T-helper 17 cell (primary cell): ENCODE measurements at places on chromosomes 2 and 18. TPM values are rescaled to one million over a fixed set of nuclear protein-coding genes. Genes with fewer than 3 reads are reported as not detected.

- peaks cover 48% of the 10 kb centered on the region for H3K27me3 ChIP-seq
- H3K4me3 ChIP-seq = no peak overlapping the region
- no peak overlapping the region for H3K27ac ChIP-seq
- H3K36me3 ChIP-seq = no peaks in the 10 kb centered on the region
These were observed 229.9 kb downstream of the ALK start for GRCh38 chr2:29691391-29691950.

GRCh38 chr18:50453014-50453680, 78.3 kb downstream of the SKA1 start:
- no peak for DNase-seq
- no peaks in the 10 kb centered on the region for H3K36me3 ChIP-seq
- H3K27ac ChIP-seq = no peak overlapping the region
- no peaks in the 10 kb centered on the region for H3K4me1 ChIP-seq

DNA sequence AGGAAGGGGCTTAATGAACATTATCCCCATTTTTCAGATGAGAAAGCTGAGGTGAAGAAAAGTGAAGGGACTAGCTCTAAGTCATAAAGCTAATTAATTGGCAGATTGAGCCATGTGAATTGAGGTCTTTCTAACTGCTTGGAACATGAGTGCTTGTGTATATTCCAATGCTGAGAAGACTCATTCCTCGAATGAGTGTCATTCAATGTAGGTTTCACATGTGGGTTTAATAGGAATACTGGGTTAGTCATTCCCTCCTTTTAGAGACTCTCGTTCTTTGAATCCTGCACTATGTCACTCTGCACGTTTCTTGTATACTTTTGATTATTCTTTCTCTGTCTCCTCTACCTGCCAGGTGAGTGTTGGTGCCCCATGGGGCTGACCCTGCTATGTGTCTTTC, 218.2 kb downstream of the HRH4 start:
- H3K36me3 ChIP-seq = no peaks in the 10 kb centered on the region
- H3K4me1 ChIP-seq = no peaks in the 10 kb centered on the region
- H3K27ac ChIP-seq = no peak overlapping the region
- no peak for DNase-seq
- H3K4me3 ChIP-seq = no peak overlapping the region

GRCh38 chr2:180413336-180413735, 406.2 kb upstream of the CWC22 start:
- H3K4me1 ChIP-seq = no peaks in the 10 kb centered on the region
- H3K36me3 ChIP-seq = no peaks in the 10 kb centered on the region
- H3K4me3 ChIP-seq = no peak overlapping the region

DNA sequence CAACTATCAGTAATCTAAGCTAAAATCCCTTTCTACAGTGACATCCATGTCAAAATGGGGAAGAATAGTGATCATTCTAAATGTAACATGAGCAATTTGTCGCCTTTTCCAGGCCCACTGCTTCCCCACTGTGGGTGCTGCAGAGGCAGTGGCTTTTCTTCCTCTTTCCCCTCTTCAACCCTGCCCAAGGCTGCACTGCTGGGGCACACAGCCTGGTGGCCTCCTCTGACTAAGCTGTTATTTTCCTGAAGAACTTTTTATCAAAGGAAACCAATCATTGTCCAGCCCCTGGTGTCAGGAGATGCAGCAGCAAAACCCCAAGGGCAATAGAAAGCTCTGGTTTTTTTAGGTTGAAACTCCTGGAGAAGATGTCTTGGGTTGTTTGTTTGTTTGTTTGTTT, 117.6 kb upstream of the KLF7 start:
- H3K4me1 ChIP-seq = peaks cover 19% of the 10 kb centered on the region
- no peak overlapping the region for H3K4me3 ChIP-seq
- peak overlapping the region; percentile 65 for H3K27ac ChIP-seq
- H3K36me3 ChIP-seq = no peaks in the 10 kb centered on the region
- peaks cover 6% of the 10 kb centered on the region for H3K27me3 ChIP-seq
- no peak for DNase-seq

DNA sequence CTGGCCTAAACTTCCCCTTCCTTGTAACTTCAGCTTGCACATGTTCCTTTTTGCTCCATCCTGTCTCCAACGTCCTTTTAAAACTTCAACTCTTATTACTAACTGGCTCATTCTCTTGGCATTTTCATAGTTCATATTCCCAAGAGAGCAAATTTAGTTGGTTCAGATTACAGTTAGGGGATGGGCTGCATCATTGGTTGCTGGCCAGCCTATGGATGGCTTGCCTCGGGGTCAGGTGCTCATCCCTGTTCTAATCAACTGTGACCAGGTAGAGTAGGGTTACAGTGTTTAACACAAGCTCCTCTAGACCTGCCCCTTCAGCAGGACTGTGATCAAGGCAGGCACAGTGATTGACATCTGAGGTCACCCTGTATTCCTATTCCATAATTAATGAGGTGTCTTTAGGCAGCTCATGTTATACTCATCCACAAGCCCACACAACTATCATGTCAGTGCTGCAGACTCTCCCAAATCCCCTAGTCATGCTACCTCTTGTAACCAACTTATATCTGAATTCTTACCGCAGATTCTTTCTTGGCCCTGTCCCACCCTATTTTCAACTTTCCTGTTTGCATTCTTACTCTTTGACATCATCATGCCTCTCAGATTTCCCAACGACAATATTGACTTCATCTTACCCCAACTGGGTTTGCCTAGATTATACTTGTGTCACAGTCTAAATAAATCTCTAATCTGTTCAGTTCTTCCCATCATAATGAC, 293.3 kb downstream of the MTX2 start:
- H3K27ac ChIP-seq = no peak overlapping the region
- H3K4me3 ChIP-seq = no peak overlapping the region
- peaks cover 5% of the 10 kb centered on the region for H3K4me1 ChIP-seq
- no peaks in the 10 kb centered on the region for H3K36me3 ChIP-seq
- H3K27me3 ChIP-seq = peaks cover 89% of the 10 kb centered on the region

DNA sequence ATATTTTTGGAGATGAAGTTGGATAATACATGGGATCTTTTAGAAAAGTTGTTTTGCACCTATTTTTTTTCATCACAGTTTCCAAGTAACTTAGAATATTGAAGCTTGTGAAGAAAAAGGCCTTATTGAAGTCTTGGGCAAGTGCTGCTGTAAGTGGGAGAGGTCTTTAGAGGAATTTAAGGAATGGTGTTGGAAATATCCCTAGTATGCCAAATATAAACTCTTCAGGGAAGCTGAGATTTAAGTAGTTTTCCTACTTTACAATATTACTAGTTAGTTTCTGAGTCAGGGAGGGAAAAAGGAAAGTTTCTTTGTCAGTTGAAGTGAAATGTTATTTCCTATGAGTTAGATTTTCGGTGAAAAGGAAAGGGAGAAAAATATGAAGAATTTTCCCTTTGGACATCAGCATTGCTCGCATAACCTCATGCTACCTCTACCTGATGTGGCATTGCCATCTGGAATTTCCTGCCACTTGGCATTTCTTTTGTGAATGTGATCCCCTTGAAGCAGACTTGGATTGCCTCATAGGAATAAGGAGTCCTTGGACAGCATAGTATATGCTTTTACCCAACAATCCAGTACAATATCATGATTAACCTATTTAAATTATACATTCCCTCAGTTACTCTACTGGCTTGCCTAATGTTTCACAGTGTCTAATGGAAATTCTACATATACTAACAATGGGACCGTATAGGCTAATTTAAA, 12.1 kb downstream of the PLEKHH2 start:
- no peak overlapping the region for H3K27ac ChIP-seq
- DNase-seq = no peak
- H3K27me3 ChIP-seq = peaks cover 40% of the 10 kb centered on the region
- H3K36me3 ChIP-seq = peaks cover 4% of the 10 kb centered on the region

GRCh38 chr2:60521626-60522025, 31.8 kb downstream of the BCL11A start:
- DNase-seq = no peak
- peaks cover 35% of the 10 kb centered on the region for H3K27me3 ChIP-seq
- no peak overlapping the region for H3K27ac ChIP-seq
- no peak overlapping the region for H3K4me3 ChIP-seq

- H3K27me3 ChIP-seq = no peaks in the 10 kb centered on the region
- DNase-seq = no peak
- no peaks in the 10 kb centered on the region for H3K4me1 ChIP-seq
- no peaks in the 10 kb centered on the region for H3K36me3 ChIP-seq
- no peak overlapping the region for H3K27ac ChIP-seq
These were observed 356.4 kb upstream of the GYPC start for GRCh38 chr2:126299469-126299976.

DNA sequence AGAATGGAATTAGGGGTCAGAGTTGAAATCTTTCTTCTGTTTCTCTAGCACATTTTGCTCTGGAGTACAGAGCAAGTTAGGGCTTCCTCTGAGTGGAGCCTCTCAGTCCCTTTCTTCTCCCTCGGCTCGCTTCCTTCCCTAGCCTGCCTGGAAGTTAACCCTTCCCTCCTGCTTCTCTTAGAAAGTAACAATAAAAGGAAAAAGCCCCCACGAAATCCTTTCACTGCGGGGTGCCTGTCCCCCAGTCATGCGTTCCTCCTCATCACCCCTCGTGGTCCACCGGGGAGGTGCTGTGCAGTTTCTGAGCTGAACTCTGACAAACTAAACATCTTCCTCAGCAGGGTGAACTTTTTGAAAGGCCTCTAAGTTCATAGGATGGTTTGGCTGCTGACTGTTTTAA, 2.0 kb downstream of the IGFBP2 start:
- peaks cover 21% of the 10 kb centered on the region for H3K4me1 ChIP-seq
- H3K27me3 ChIP-seq = peaks cover 71% of the 10 kb centered on the region
- DNase-seq = no peak
- peaks cover 6% of the 10 kb centered on the region for H3K36me3 ChIP-seq

DNA sequence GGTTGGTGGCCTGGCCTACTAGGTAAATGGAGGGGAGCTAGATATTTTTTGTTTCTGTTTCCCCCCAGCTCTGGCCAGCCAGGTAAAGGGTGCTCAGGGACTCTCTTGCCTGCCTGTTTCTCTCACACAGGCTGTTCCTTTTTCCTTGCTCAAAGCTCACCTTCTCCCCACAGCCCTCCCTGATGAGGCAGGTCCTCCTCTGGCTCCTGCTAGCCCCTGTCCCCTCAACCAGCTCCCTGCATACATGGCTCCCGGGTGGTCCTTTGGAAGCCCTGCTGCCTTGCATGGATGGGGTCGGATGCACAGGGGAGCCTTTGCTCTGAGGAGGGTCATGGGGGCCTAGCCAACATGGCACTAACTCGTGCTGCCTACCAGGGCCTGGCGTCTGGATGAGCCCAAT, 27.8 kb downstream of the DYSF start:
- no peaks in the 10 kb centered on the region for H3K36me3 ChIP-seq
- H3K27ac ChIP-seq = no peak overlapping the region
- H3K27me3 ChIP-seq = peaks cover 39% of the 10 kb centered on the region
- H3K4me1 ChIP-seq = peaks cover under 1% of the 10 kb centered on the region

GRCh38 chr2:236986524-236987330, 99.0 kb upstream of the COPS8 start:
- no peaks in the 10 kb centered on the region for H3K36me3 ChIP-seq
- H3K4me1 ChIP-seq = no peaks in the 10 kb centered on the region
- peaks cover 27% of the 10 kb centered on the region for H3K27me3 ChIP-seq

GRCh38 chr2:48479915-48480314, 50.0 kb upstream of the STON1 start:
- H3K4me1 ChIP-seq = peaks cover 3% of the 10 kb centered on the region
- H3K4me3 ChIP-seq = no peak overlapping the region
- H3K36me3 ChIP-seq = peaks cover under 1% of the 10 kb centered on the region
- H3K27me3 ChIP-seq = no peaks in the 10 kb centered on the region

DNA sequence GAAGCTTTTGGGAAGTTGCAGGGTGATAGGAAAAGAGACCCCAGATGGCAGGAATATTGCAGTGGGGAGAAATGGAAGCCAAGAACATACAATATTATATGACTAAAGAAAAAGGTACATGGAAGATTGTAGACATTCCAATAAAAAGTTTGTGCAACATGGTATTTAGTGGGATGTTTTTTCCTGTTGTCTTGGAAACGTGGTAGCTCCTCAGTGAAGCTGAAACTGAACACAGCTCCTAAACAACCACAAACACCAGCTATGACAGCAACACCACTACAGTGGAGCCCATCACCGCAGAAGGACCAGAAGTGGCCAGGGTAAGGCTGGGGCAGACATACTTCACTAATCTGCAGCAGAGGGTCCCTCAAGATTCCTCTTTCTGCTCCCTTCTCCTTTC, 246.8 kb downstream of the CDH20 start:
- no peak overlapping the region for H3K27ac ChIP-seq
- H3K4me1 ChIP-seq = peaks cover 17% of the 10 kb centered on the region
- peaks cover 77% of the 10 kb centered on the region for H3K27me3 ChIP-seq
- H3K4me3 ChIP-seq = no peak overlapping the region

DNA sequence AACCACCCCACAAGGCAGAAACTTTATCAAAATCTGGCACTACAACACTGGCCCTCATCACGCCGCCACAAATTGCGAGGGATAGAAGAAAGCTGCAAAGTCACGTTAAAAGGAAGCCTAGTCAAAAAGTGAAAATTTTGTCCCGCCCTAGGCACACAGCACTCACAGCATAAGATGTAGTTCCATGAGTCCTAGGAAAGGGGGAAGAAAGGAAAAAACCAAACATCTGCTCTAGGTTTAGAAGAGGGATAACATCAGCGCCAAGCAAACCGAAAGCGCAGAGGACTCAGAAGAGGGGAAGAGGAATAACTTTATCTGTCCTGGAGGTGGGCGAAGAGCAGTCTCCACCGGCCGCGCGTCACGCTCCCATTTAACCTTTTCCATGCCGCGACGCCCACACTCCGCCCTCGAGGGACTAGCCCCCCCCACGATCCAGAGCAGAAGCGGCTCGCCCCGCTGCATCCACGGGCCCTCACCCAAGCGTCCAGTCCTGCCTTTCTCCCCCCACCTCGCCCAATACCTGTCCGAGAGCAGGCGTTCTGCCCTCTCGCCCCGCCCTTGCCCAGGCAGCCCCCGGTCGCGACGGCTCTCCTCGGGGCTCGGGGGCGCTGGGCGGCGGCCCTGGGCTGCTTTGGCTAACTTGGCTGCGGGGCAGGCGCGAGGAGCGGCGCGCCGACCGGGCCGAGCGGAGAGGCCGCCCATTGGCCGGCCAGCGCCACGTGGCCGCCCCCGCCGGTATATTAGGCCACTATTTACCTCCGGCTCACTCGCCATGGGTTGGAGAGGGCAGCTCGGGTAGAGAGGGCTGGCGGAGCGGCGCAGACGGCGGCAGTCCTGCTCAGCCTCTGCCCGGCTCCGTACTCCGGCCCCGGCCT, at the start of gene HOXD1:
Gene HOXD1, plus strand, starts transcription at position 770 of the 875 bp plus-strand sequence. CDS start 134 bp downstream, outside the sequence.
- H3K27ac ChIP-seq = no peak within 1 kb of the TSS
- H3K4me1 ChIP-seq = peaks cover 21% of the 10 kb centered on the region
- no peak for DNase-seq
- peak within 1 kb of the TSS; percentile 88 for H3K4me3 ChIP-seq

GRCh38 chr2:205333351-205333750, 348.9 kb upstream of the NRP2 start:
- no peak overlapping the region for H3K27ac ChIP-seq
- no peak for DNase-seq
- no peaks in the 10 kb centered on the region for H3K27me3 ChIP-seq
- no peaks in the 10 kb centered on the region for H3K4me1 ChIP-seq

- peaks cover 3% of the 10 kb centered on the region for H3K36me3 ChIP-seq
- no peak overlapping the region for H3K4me3 ChIP-seq
- no peaks in the 10 kb centered on the region for H3K4me1 ChIP-seq
- H3K27me3 ChIP-seq = peaks cover 15% of the 10 kb centered on the region
These were observed 227.3 kb upstream of the RAB6C start for GRCh38 chr2:129752176-129752575.

SCN7A gene
- total RNA-seq = not detected

EPB41L3 gene
- 15.3 TPM for total RNA-seq

SIGLEC15 gene
- not detected for total RNA-seq

AQP12A gene
- not detected for total RNA-seq

CELF4 gene
- total RNA-seq = not detected

RAB1A gene
- 65.2 TPM for total RNA-seq

NLRC4 gene
- total RNA-seq = 0.32 TPM

ECEL1 gene
- not detected for total RNA-seq

RABL2A gene
- total RNA-seq = 14.9 TPM

MOGAT1 gene
- not detected for total RNA-seq

ZBTB7C gene
- 0.07 TPM for total RNA-seq

ACTG2 gene
- not detected for total RNA-seq

DLX1 gene
- not detected for total RNA-seq
